ENCODE measurements at places on chromosomes 12 and 14. TPM values are rescaled to one million over a fixed set of nuclear protein-coding genes. Genes with fewer than 3 reads are reported as not detected.

Gene CDKN3
- 35.1 TPM for total RNA-seq

Gene GALNT6
- 80.1 TPM for total RNA-seq

Gene TSPAN9
- 58.6 TPM for total RNA-seq

Gene ACSM4
- not detected for total RNA-seq

Gene FAM181A
- not detected for total RNA-seq

Gene KLRC2
- total RNA-seq = not detected

Gene RPGRIP1
- total RNA-seq = not detected

Gene PRPH
- total RNA-seq = 0.19 TPM

Gene ARHGAP9
- not detected for total RNA-seq

Gene SPX
- 0.09 TPM for total RNA-seq

Gene HOXC10
- not detected for total RNA-seq

Gene SLC25A47
- not detected for total RNA-seq

Measured in endothelial cell of coronary artery (primary cell).